Activated CD4-positive, alpha-beta T cell treated with anti-CD3 and anti-CD28 coated beads, Interleukin-2, amount 10 ng/mL, durations not matched to agents 24 days and 14 days (primary cell): ENCODE measurements at places on chromosomes 7 and 10. TPM values are rescaled to one million over a fixed set of nuclear protein-coding genes. Genes with fewer than 3 reads are reported as not detected.

SFRP5 gene
- not detected in 2 replicates for total RNA-seq

DOCK1 gene
- total RNA-seq, result 1.2 and 1.5 TPM in 2 replicates

CDC14C gene
- total RNA-seq, result not detected in 2 replicates

NKX6-2 gene
- total RNA-seq, result not detected in 2 replicates

EBF3 gene
- total RNA-seq, result not detected in 2 replicates

CPEB3 gene
- total RNA-seq, result 2.2 and 2.5 TPM in 2 replicates

MCM10 gene
- 107 and 112 TPM in 2 replicates for total RNA-seq

RSBN1L gene
- 26.3 and 31.3 TPM in 2 replicates for total RNA-seq

CYP2C8 gene
- 0.12 TPM in 1 of 2 replicates, not detected in the other for total RNA-seq
